ENCODE measurements at places on chromosomes 2 and 18.
A peak's percentile ranks its signal among the peaks of the same experiment; 100 is the strongest.

GRCh38 chr2:189581354-189582139 lies 961 bp upstream of the SLC40A1 start:
- DNase-seq, result peak; percentile 60

- DNase-seq, result peak; percentile 14
Measured at GRCh38 chr2:241540771-241541561, 17.6 kb upstream of the BOK start.

GRCh38 chr2:227706859-227707258 lies 11.0 kb downstream of the SLC19A3 start:
- no peak for DNase-seq

GRCh38 chr2:2530334-2530733 lies 199.3 kb upstream of the MYT1L start:
- DNase-seq, result no peak

DNA sequence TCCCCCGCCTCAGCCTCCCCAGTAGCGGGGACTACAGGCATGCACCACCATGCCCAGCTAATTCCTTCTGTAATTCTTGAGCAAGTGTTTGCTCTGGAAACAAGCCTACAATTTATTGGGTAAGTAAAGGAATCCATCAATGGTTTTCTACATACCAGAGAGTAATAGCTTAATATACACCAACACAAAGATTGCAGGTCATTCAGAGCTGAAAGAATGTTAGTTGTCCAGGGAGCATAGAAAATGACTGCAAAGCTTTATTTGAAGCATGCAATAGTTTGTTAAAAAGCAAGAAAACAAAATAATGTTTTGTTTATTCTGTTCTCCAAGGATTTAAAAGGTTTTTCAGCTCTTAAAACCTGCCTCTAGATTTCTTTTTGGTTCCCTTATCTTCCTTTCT lies 5.6 kb downstream of the IDH1 start:
- no peak for DNase-seq

- no peak for DNase-seq
Measured at GRCh38 chr2:225100269-225100668, 58.0 kb upstream of the DOCK10 start.

DNA sequence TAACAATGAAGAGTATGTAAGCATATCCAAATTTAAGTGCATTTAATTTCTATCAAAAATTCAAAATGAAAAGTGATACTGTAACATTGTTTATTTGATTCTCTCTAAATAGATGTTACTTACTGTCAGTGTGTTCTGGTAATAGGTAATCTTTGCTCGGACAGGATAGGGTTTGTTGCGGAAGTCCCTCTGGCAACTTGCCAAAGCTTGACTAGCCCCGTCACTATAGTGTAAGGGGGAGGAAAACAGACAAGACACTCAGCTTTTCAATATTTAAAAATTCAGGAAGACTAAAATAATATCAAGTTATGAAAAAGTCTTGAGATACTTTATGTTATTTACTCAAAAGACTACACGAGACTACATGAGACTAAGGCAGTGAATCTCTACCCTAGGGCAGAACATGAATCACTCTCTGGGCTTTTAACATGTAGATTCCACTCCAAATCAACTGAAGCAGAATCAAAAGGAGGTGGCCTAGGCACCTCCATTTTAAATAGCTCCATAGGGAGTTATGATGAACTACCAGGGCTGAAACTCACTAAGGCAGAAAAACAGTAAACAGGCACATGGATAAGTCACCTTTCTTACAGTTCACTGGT lies 5.9 kb downstream of the LMAN1 start:
- DNase-seq, result no peak

DNA sequence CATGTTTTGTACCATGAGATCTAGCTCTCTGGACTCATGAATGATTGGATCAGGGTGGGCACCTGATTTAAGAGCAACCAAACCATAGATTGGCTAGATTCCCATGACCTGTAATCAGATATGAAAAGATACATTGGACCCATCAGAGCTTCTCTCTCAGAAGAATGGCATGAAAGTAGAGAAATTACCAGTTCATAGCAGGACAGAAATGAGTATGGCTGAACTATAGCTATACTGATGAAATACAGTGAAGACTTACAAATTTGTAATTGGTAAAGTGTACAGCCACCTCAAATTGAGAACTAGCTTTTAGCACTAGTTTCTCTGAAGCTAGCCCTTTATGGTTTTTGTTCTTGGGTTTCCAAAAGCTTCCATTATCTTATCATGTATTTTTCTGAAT lies 19.0 kb upstream of the EML4 start:
- DNase-seq, result no peak

DNA sequence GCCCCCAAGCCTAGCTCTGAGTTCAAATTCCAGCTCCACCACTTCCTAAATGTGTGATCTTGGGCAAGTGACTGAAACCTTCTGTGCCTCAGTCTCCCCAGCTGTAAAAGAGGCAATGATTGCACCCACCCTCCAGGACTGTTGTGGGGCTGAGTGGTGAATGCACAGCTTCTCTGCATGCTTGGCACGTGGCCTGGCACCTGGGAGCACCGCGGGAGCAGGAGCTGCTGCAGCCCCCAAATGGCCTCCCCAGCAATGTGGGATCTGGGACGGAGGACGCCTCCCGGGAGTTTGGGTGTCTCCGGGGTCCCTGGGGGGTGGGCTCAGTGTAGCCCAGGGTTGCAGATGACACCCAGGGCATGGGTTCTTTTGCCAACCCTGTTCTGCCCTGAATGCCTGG lies 1.6 kb downstream of the KLHL30 start:
- DNase-seq, result no peak

DNA sequence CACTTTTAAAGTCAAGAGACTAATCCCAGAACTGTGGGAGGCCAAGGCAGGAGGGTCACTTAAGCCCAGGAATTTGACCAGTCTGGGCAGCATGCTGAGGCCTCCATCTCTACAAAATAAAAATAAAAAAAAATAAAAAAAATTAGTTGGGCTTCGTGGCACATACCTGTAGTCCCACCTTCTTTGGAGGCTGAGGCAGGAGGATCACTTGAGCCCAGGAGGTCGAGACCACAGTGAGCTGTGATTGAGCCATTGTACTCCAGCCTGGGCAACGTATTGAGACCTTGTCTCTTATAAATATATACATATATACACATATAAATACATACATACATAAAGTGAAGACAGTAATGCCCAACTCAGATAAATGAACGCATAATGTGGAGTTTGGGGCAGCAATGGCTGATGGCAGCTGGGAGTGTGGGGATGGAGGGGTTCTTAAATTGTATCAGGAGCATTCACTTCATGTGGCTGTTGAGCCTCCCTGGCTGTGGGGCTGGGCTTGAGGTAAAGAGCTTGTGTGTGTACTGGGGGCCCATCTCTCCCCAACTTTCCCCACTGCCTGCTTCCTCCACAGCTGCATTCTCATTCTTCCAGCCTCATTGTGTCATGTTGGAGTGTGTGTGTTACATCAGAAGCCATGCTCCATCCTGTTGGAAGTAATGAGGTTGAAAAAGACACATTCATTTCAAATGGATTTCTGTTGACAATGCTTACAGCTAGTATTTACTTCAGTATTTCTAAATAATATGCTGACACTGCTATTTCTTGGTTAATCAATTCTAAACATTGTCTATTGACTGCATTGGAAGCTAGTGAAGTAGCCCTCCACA lies 96.5 kb upstream of the HS6ST1 start:
- DNase-seq, result no peak

- no peak for DNase-seq
Measured at GRCh38 chr2:120134263-120134662, 88.9 kb downstream of the TMEM185B start.

DNA sequence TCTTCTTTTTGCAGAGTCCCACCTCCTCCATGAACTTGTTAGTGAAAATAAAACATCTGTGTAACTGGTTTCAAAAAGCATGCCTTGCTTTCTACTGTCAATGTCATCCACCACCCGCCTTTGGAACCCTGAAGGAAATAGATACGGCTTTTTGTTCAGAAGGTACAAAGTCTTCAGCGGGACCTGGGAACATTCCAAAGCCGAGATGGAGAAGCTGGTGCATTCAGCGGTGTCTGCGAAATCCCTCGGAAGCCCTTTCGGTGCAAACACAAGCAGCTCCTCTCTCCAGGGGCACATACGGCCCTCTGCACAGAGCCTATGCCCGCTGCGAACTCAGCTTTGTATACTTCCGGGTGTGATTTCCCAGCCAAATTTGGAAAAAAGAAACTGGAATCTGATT lies 555.8 kb upstream of the SALL3 start:
- DNase-seq, result no peak

GRCh38 chr2:72148003-72148836 lies 558 bp upstream of the CYP26B1 start:
- no peak for DNase-seq

DNA sequence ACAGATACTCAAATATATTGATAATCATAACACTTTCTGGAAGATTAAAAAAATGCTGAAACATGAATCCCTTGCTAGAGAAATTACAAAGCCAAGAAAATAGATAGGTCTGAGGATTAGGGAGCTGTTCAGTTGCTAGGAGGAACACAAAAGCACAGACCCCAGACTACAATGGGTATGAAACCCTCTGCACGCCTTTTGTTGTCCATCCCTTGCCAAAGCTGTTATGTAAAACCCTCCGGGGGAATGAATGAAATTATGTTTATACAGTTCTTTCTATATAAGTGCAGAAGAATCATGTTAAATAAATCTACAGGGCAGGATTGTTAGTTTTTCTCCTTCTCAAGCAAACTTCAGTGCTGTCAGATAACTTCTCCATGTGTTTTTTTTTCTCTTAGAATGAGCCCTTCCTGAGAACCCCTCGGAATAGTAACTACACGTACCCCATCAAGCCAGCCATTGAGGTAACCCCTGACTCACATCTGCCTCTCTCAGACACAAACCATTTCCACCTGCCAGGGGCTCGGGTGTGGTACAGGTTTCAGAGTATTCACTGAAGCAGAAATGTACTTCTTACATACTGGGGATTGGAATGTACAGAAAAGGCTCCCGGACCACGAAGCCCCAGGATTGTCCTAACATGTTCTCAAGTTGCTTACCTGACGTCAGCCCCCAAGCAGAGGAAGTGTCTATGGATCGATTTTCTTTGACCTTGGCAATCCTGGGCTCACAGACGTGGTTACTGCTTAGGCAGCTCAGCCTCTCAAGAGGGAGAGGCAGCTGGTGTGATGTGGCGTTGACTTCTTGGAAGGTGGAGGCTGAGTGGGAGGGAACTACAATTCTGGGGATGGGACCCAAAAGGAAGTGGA lies 118.0 kb downstream of the PLB1 start:
- no peak for DNase-seq

DNA sequence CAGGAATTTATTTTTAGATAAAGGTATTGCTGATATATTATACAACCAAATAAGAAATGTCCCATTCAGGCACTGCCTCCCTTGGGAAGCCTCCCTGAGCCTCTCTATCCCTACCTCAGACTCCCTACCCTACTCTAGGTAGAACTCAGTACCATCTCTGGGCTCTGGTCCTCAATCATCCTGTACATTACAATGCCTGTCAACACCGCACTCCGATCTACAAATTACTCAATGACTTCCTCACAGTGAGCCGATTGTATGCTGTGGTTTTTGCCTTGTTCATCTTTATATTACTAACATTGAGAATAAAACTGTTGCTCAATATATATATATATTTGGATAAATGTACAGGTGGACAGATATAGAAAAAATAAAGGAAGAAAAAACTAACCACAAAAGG lies 207.5 kb downstream of the STK39 start:
- DNase-seq, result no peak

- DNase-seq, result no peak
Measured at GRCh38 chr2:159879051-159879604, 81.1 kb upstream of the CD302 start.

DNA sequence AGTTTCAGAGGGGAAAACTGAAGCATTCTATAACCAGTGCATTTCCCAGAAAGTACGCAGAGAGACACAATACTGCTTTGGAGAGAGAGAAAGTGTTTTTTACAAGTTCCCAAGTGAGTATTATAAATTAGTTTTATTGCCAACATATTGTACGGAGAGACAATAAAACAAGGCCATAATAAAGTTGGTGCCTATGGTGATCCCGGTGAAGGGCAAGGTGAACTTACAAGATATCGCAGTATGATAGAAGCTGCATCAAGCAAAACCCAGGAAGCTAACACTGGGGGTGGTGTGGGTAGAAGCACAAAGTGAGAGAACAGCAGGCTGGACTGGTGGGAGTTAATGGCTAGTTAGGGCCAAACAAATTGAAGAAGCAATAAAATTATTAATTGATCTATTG lies 7.5 kb downstream of the TMSB10 start:
- DNase-seq, result no peak

- DNase-seq, result no peak
Measured at GRCh38 chr2:221715523-221716247, 143.6 kb upstream of the EPHA4 start.

DNA sequence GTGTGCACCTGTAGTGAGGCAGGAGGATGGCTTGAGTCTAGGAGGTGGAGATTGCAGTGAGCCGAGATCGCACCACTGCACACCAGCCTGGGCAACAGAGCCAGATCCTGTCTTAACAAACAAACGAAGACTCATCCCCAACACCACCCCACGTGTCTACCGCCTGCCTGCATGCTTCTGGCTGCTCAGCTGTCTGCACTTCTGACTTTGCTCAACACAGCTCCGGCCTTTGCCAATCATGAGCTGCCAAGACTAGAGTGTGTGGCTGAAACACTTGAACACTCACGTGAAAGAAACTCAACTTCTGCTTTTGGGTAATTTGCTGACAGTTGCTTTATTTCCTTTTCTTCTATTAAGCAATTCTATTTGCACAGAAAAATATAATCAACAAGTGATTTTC lies 32.1 kb upstream of the SP3 start:
- no peak for DNase-seq

- DNase-seq, result no peak
Measured at GRCh38 chr2:8552293-8552801, 129.5 kb upstream of the ID2 start.

DNA sequence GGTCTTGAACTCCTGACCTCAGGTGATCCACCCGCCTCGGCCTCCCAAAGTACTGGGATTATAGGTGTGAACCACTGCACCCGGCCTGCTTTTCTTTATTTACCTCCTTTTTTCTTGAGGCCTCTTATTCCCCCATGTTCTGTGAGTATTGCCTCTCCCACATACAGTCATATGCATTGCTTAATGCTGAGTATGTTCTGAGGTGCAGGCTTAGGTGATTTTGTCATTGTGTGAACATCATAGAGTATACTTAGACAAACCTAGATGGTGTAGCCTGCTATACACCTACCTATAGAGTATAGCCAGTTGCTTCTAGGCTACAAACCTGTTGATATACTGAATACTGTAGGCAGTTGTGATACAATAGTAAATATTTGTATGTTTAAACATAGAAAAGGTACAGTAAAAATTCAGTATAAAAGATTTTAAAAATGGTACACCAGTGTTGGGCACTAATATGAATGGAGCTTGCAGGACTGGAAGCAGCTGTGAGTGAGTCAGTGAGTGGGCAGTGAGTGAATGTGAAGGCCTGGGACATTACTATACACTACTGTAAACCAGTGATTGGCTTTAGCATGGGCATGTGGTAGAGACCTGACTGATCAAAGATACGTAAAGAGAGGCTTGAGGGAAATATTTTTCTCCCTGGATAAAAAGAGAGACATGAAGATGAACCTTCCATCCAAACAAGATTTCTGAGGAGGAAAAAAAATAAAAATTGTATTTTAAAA lies 17.6 kb downstream of the SLC39A10 start:
- no peak for DNase-seq

- DNase-seq, result no peak
Measured at GRCh38 chr2:49801898-49802450, 647.7 kb upstream of the FSHR start.

GRCh38 chr2:120589771-120590608 lies 145.7 kb upstream of the GLI2 start:
- no peak for DNase-seq
